Nasal cavity respiratory epithelium epithelial cell of viscerocranial mucosa (primary cell): ENCODE measurements at places on chromosomes 4 and X. TPM values are rescaled to one million over a fixed set of nuclear protein-coding genes. Genes with fewer than 3 reads are reported as not detected.

The PNPLA4 gene
- total RNA-seq: 17.8 and 41.4 TPM in 2 replicates

The SRPX gene
- 3.8 and 30.5 TPM in 2 replicates for total RNA-seq

The DCAF12L2 gene
- not detected in 2 replicates for total RNA-seq

The SPANXA1 gene
- total RNA-seq: not detected in 2 replicates

The GLUD2 gene
- total RNA-seq: 0.34 and 0.93 TPM in 2 replicates

The NR3C2 gene
- 0.34 and 1.4 TPM in 2 replicates for total RNA-seq

The NXF3 gene
- total RNA-seq: under 0.01 TPM in 1 of 2 replicates, not detected in the other

The BMPR1B gene
- total RNA-seq: 6.5 and 9.9 TPM in 2 replicates

The LRIT3 gene
- total RNA-seq: under 0.01 TPM in 2 replicates

The PF4V1 gene
- not detected in 2 replicates for total RNA-seq

The COMMD8 gene
- total RNA-seq: 24.8 and 28.0 TPM in 2 replicates

The CFI gene
- total RNA-seq: 2.5 TPM in 1 of 2 replicates, not detected in the other

The CEP44 gene
- 19.9 and 21.5 TPM in 2 replicates for total RNA-seq

The MAOB gene
- 2.5 TPM in 1 of 2 replicates, not detected in the other for total RNA-seq

The GDPD2 gene
- total RNA-seq: 0.14 and 1.0 TPM in 2 replicates

The FRMD7 gene
- not detected in 2 replicates for total RNA-seq

The TMPRSS11A gene
- total RNA-seq: under 0.01 and 0.50 TPM in 2 replicates

The GUCY1A1 gene
- 1.4 and 1.8 TPM in 2 replicates for total RNA-seq

The JCHAIN gene
- total RNA-seq: 0.34 TPM in 1 of 2 replicates, not detected in the other

The CXCL11 gene
- total RNA-seq: 0.68 and 0.71 TPM in 2 replicates

The SHISA3 gene
- not detected in 2 replicates for total RNA-seq

The ASB12 gene
- not detected in 2 replicates for total RNA-seq

The PGAM4 gene
- not detected in 2 replicates for total RNA-seq

The ERAS gene
- total RNA-seq: not detected in 2 replicates

The ENOPH1 gene
- 111 and 119 TPM in 2 replicates for total RNA-seq

The TAF7L gene
- under 0.01 and 0.14 TPM in 2 replicates for total RNA-seq

The P2RY8 gene
- not detected in 2 replicates for total RNA-seq

The SEC31A gene
- 157 and 211 TPM in 2 replicates for total RNA-seq

The MAGEA9B gene
- total RNA-seq: not detected in 2 replicates

The AGTR2 gene
- total RNA-seq: not detected in 2 replicates

The TMEM255A gene
- total RNA-seq: 0.43 TPM in 1 of 2 replicates, not detected in the other
